Upper lobe of right lung (tissue), 1 donor: ENCODE measurements at places on chromosomes 13 and 19. TPM values are rescaled to one million over a fixed set of nuclear protein-coding genes. Genes with fewer than 3 reads are reported as not detected.

- no peak for DNase-seq
Measured at GRCh38 chr13:99377641-99378040, 70.4 kb upstream of the GPR183 start.

Gene RNF17
- total RNA-seq = not detected

Gene LIM2
- not detected for total RNA-seq

Gene KLF1
- not detected for total RNA-seq

DNA sequence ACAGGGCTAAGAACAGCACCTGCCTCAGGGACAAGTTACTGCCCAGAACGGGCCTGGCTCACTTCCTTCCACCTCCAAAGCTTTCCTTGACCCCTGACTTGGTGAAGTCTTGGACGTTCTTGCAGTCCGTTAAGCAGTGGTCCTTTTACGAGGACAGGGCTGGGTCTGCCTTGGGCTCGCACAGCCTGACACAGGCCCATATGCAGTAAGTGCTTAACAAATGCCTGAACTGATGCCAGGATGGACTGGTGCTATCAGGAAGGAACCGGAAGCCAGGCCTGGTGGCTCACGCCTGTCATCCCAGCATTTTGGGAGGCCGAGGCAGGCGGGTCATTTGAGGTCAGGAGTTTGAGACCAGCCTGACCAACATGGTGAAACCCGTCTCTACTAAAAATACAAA is 1.8 kb upstream of the PLK5 start:
- DNase-seq = no peak

Gene MYADM
- total RNA-seq = 131 TPM

DNA sequence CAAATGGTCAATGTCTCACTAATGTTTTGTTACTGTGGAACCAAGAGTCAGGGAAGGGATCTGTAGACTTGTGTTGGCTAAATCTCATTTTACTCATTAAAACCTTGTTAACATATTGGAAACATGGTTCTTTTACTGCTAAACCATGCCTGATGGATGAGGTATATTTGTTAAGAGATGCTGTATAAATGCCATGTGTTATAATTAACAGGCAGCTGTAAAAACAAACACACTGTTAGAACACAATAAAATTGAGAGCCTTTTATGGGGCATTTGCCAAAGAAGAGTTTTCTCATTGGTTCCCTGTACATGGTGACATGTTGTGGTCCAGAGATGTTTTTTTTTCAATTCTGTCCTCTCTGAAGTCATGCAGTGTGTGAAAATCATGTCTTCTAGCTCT is 121.9 kb downstream of the ESD start:
- DNase-seq = no peak

- DNase-seq = no peak
Measured at GRCh38 chr13:98033277-98034247, 80.1 kb downstream of the IPO5 start.

DNA sequence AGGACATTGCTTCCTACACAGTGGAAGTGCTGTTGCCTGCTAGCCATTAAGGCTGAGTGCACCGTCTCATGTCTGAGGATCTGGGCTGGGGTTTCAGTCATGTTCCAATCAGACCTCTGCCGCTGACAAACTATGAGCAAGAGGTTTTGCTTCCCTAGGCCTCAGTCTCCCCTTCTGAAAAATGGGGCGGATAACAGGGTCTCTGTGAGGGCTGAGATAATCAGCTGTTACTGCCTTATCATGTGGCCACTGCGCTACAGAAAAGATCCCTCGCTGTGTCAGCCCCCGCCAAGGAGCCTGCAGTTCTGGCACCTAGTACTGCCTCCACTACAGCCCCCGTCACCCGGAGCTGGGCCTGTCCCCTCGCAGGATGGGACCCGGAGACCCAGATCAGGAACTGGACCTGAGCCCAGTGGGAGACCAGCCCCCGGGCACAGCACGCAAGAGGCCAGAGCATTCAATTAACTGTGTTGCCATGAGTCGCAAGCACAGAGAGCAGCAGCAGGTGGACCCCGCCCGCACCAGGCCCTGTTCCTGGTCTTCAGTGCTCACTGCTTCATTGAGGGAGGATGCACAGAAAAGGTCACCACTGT is 3.0 kb upstream of the PNKP start:
- no peak for DNase-seq

Gene EPSTI1
- total RNA-seq = 24.7 TPM

GRCh38 chr13:56988543-56988942 is 152.2 kb upstream of the PRR20A start:
- no peak for DNase-seq

DNA sequence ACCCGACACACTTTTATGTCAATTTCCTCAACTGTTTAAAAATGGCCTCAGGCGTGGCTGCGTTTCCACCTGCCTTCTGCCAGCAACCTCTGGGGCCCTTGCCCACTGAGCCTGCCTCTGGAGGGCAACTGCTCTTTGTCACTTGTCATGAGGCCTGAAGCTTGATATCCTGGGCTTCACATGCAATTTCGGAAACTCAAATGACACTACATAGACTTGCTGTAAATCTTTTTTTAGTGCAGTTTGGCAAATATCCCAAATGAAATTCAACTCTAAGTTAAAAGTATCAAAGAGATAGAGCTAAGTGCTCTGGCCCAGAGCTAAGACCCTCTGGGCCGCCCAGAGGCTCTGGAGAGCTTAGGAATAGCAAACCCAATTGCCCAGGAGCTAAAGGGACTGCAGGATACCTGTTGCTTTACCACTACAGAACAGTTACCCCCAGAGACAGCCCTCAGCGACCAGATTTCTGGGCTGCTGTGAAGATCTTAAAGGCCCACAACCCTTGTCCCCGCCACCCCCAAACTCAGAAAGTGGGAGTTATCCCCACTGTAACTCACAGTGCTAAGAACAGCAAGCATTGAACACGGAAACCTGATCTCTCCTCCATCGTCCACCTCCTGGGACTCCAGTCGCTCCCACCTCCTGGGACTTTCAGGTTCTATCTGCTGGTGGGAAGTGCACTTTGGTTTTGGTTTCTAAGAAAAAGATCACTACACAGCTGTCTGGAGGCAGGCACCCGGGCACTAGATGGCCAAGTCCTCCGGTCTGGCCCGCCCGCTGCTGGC is 19.4 kb downstream of the GJA3 start:
- no peak for DNase-seq

DNA sequence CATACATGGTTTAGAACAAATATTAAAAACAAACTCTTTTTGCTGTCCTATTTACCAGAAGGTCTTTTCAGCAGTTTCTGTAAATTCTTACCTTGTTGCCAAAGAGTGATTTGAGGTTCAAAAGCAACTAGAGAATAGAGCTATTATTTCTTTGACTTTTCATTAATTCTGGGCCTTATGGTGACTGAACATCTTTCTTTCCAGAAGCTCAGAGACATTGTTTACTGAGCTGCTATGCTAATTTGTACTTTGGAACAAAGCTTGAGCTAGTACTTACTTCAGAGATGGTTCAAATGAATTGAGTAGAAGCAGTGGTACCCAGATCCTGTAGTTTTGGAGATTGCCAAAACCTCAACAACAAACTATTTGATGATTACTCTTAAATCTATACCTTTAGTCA is 331.2 kb downstream of the SPRY2 start:
- DNase-seq = no peak

DNA sequence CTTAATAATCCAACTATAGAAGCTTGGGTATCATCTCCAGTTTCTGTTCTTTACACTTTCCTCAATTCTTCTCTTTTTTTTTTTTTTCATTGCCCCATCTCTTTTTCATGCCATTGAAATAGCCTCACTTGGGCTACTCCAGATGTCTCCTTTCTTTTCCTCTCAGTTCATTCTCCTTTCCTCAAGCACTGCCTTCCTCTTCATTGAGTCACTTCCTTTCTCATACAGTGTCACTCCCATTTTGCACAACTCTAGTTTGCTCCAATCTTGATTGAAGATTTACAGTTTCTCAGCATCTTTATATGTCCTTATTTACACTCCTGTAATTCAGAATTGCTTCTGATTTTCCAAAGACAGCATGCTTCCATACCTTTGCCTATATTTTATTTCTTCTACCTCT is 61.3 kb downstream of the IPO5 start:
- DNase-seq = no peak

DNA sequence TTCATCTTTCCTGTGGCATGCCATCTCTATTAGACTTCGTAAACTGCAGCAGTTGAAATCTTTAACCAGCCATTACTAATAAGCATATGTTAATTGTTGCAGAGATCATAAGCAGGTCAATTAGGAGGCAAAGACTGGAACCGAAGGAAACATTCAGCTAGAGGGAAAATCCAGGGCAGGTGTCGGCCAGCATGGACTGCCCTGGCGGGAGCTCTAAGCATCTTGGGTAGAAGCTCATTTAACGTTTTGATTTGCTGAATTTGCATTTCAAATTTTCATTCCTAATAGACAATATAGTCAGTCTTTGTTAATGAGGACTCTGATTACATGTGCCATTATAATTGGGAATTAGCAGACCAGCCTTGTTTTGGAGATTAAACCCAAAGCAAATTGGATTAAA is 238.6 kb downstream of the POU4F1 start:
- DNase-seq = no peak

DNA sequence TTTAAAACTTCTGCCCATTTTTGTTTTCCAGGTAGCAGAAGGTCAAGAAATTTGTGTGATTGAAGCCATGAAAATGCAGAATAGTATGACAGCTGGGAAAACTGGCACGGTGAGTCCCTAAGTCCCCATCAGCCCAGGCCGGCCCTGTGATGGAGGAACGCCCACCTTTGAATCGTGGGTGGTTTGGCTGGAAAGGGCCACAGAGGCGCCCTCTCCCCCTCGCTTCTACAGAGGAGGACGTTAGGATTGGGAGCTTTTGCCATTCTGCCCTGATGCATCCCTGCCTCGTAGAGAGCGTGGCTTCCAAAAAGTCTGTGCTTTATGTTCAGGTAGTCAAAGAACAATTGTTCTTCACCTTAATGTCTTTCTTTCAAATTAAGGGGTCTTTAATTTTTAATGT is 60.9 kb downstream of the GGACT start:
- DNase-seq = no peak

Gene NCCRP1
- total RNA-seq = 0.46 TPM

Gene CERS1
- not detected for total RNA-seq

Gene KRTDAP
- not detected for total RNA-seq

Gene SLC7A9
- 0.46 TPM for total RNA-seq

GRCh38 chr13:110555601-110556223 is 5.8 kb downstream of the RAB20 start:
- no peak for DNase-seq
